ENCODE measurements at places on chromosomes 3 and 15.

GRCh38 chr3:6805236-6805635, 55.7 kb upstream of the GRM7 start:
- DNase-seq, result no peak

GRCh38 chr3:49456466-49456865, 13.6 kb upstream of the DAG1 start:
- DNase-seq, result no peak

GRCh38 chr3:44058022-44058867, 183.4 kb upstream of the TOPAZ1 start:
- no peak for DNase-seq

DNA sequence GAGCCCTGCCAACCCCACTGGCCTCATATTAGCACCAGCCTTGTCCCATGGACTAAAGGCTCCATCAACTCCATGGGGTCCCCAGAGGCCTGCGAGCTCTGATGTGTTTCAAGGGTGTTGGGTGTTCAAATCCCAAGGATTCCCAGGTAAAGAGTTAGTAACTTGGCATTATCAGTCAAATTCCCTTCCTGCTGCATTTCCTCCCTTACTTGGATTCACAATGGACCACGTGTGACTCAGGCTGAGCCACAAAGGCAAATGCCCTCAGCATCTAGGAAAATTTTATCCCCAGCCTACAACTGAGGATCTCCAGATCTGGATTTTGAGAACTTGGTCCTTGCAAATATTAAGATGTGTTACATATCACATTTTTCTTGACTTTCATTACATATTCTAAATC, 58.8 kb downstream of the GADL1 start:
- DNase-seq, result peak; percentile 9

DNA sequence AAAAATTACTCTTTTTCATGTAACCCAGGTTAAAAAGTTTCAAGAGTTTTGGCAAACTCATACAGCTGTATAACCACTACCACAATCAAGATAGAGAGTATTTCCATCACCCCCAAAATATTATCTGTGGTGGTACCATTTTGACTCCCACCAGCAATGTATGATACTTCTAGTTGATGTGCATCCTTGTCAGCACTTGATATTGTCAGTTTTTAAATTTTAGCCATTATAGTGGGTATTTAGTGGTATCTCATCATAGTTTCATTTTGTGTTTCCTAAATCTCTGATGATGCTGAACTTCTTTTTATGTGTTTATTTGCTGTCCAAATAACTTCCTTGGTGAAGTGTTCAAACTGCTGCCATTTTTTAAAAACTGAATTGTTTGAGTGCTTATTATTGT, 14.6 kb downstream of the CTDSPL start:
- DNase-seq, result no peak

DNA sequence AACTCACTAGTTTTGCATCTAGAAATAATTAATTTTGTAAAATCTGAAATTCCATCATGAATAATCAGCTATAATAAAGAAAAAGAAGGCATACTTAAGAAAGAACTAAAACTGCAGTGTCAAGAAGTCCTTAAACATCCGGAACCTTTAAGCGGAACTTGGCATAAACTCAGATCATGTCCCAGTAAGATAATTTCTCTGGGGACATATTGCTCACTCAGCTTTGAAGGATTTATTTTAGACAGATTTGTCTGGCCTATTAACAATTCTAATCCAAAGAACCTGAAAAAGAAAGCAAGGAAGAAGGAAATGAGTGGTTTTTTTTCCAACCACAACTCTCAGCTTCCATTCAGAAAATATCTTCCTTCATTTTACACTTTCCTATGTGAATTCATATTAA, 850.3 kb downstream of the ROBO1 start:
- no peak for DNase-seq

DNA sequence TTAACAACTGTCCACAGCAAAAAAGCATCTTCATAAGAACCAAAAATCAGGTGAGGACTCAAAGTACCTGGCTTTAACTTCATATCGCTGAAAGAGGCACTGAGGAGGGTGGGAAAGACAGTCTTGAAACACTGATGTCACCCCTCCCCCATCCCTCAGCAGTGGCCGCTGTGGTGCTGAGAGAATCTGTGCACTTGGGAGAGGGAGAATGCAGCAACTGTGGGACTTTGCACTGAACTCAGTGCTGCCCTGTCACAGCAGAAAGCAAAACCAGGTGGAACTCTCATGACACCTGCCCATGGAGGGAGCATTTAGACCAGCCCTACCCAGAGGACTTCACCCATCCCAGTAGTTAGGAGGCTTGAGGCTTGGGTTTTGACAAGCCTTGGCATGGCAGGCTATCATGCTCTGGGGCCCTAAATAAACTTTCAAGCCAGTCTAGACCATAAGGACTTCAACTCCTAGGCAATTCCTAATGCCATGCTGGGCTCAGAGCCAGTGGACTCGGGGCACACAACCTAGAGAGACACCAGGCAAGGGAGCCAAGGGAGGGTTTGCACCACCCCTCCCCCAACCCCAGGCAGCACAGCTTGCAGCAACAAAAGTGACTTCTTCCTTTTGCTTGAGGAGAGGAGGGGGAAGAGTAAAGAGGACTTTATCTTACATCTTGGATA, 6.1 kb upstream of the ZSCAN2 start:
- no peak for DNase-seq

DNA sequence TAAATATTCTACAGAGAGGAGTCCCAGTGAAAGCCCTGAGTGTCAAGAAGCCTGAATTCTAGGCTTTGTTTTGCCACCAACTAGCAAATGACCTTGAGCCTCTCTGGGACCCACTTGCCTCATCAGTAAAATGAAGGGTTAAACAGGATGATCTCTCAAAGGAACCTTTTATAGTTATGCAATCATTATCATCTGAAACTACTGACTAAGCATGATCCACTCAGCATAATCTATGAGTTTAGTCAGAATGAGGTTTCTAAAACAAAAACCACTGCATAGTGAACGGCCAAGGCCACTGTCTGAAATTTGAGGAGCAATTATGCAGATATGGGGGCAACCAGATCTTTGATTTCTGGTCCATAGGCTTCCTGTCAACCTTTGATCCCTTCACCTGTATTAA, 319.0 kb downstream of the MECOM start:
- DNase-seq, result no peak

- DNase-seq, result peak; percentile 30
Measured at GRCh38 chr3:161673866-161674265, 177.3 kb downstream of the OTOL1 start.
